Stimulated activated CD8-positive, alpha-beta memory T cell treated with anti-CD3 and anti-CD28 coated beads, Interleukin-7, amount 100 ng/mL, for 24 hours (primary cell): ENCODE measurements at places on chromosomes 1 and 21.

- no peak for DNase-seq
Observed at GRCh38 chr21:39601187-39601928, 11.4 kb upstream of the B3GALT5 start.

GRCh38 chr1:28751315-28752060, 14.7 kb downstream of the YTHDF2 start:
- DNase-seq: no peak

- DNase-seq: no peak
Observed at GRCh38 chr1:205563927-205564441, 59.5 kb downstream of the CDK18 start.

DNA sequence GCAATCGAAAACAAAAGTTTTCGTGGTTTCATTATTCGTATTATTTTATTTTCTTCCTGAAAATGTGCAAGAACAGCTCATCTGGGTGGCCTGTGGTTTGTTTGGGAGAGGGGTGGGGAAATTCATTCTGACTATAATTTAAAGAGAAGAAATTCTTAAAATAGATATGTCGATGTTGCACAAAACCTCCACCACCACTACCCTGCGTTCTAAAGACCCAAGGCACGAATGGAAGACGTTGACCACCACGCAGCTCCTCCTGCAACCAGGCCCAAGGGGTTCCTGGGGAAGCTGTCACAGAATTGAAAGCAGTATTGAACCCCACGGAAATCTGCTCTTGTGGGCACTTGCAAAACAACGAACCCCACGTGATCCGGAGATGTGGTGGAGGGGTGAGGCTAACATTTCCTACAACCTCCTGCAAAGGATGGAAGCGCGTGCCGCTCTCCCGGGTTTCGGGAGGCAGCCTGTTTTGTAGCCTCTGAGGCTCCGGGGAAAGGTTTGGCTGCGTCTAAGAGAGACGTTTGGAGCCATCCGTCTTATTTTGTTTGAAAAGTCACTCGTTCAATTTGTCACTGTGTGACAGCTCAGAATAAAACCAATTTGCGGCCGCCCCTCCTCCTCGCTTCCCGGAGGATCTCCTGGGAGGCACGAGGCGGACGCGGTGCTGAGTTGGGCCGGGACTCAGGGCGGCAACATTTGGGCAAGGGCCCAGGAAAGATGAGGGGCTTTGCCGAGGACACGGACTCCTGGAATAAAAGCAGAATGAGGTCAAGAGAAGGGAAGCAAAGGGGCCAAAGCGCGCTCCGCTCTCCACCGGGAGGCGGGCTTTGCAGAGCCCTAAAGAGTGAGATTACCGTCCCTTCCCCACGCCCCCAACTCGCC, 810 bp upstream of the HLX start:
- DNase-seq: no peak

DNA sequence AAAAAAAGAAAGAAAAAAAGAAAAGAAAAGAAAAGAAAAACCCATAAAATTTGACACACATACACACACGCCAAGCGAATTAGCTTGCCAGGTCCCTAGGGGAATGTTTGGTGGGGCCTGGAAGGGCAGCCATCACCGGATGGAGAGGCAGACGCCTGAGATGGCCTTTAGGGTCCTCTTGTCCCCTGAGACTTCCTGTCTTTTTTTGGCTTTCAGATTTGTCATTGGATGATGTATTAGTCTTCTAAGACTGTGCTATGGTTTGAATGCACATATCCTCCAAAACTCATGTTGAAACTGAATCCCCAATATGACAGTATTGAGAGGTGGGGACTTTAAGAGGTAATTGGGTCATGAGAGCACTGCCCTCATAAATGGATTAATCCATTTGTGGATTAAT, 211.8 kb downstream of the TOMM20 start:
- no peak for DNase-seq

DNA sequence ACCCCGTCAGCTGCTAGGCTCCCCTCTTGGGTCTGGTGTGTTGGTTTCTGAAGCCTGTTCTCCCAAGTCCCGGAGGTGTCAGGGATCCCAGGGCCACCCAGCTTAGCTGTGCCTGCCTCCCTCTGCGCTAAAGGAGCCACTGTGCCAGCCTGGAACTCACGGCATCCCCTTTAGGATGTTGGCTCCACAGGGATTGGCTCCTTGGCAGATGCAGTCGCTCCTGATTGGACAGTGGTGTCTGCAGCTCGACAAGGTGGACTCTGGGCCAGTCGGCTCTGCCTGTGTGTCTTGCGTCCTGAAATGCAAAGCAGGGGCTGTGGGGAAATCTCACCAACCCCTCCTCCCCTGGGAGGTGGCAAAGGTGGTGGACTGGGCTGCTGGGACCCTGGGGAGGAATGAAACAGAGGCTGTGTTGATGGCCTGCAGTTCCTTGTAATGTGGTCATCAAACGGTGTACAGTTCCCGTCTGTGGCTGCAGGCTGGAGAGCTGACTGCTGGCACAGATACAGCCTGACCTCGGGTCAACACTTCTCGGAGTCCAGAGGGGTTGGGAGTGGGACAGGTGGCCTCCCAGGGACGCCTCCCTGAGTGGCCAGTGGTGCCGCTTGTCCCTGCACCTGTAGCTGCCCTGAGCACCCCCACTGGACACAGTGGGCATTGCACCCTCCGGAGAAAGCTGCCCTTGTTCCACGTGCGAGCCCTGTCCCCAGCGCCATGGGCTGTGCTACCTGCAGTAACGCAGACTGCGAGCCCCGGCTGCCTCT, 11.5 kb upstream of the KCNAB2 start:
- DNase-seq: no peak

- DNase-seq: no peak
Observed at GRCh38 chr1:222894331-222894730, 79.5 kb downstream of the DISP1 start.

- no peak for DNase-seq
Observed at GRCh38 chr1:15849775-15850324, 2.3 kb downstream of the SPEN start.

GRCh38 chr1:109989506-109990301, 5.1 kb downstream of the AHCYL1 start:
- DNase-seq: no peak

DNA sequence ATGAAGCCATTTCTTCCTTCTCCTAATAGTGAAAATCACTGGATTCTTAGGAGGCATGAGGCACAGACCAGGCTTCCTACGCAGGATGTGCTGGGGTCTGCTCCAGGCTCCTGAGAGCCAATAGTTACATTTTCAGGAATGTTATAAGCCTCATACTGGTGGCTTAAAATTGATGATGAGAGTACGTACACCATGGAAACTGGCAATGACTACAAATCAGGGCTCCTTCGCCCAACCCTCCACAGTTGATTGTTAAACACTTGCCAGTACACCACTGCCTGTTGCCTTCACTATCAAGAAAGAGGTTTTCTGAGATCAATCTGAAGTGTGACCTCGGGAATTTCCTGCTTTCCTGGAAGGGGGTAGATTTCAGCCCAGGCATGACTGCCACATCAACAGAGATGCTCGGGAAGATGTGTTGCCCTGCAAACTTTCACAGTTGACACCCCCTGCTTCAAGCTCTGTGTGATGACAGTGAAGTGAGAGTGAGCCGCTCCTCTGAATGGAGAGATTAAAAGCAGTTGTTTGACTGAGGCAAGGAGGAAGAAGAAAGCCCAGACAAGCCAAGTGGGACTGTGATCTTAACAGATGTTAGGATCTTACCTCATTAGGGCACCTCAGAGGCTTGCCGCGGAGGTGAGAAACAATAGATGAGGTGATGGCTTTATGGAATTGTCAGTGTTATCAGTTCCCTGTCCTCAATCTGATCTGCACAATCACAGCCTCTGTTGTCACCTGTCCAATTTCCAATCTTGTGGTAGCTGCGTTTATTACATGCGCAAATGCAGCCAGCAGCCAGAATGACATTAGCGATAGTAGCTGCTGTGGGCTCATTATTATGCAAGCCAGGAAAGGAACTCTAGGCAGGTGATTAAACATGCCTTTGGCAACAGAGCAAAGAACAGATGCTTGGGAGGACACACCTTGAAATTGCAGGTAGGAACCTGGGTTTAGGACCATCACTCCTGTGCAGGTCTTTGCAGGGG, 277.3 kb downstream of the KAZN start:
- DNase-seq: no peak

- DNase-seq: no peak
Observed at GRCh38 chr1:98410082-98410481, 251.4 kb upstream of the SNX7 start.

- no peak for DNase-seq
Observed at GRCh38 chr1:205237526-205238484, 10.1 kb downstream of the TMCC2 start.

GRCh38 chr21:26159869-26160268, 10.7 kb downstream of the APP start:
- no peak for DNase-seq

- DNase-seq: no peak
Observed at GRCh38 chr21:34736116-34736874, 67.5 kb downstream of the CLIC6 start.

- no peak for DNase-seq
Observed at GRCh38 chr1:171468120-171468750, 17.1 kb upstream of the PRRC2C start.

GRCh38 chr1:154614901-154615300, 6.9 kb upstream of the ADAR start:
- DNase-seq: no peak

- no peak for DNase-seq
Observed at GRCh38 chr1:230669543-230669942, 27.3 kb downstream of the COG2 start.

- DNase-seq: no peak
Observed at GRCh38 chr1:59638231-59638711, 176.5 kb upstream of the HOOK1 start.

DNA sequence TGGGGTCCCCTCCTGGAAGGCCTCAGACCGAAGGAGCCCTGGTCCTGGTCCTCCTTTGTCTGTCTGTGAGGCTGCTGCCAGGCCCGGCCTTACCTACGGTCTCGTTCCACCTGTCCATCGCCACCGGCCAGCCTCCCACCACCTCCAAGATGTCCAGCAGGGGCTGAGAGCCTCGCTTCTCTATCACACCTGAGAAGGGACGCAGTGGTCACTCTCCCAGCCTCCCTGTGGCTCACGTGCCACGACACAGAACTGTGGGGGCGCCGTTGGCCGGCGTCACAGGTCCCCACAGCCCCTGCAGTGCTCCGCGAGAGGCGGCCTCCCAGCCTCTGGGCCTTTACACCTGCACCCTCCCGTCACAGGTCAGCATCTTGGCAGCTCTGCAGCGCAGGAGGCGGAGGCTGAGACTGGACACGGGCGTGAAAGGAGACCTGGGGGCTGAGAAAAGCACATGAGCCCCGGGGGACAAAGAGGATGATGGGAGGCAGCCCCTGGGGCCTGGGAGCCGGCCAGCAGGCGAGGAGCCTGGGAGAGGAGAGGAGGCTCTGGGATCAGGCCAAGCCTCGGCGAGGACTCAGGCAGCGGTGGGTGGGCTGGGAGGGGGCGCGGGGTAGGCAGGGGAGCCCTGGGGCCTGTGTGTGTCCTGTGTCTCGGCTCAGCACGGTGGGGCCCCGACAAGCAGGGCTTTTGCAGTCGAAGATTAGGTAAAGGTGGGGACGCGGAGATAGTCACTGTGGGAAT, 20.5 kb downstream of the PRXL2B start:
- no peak for DNase-seq

DNA sequence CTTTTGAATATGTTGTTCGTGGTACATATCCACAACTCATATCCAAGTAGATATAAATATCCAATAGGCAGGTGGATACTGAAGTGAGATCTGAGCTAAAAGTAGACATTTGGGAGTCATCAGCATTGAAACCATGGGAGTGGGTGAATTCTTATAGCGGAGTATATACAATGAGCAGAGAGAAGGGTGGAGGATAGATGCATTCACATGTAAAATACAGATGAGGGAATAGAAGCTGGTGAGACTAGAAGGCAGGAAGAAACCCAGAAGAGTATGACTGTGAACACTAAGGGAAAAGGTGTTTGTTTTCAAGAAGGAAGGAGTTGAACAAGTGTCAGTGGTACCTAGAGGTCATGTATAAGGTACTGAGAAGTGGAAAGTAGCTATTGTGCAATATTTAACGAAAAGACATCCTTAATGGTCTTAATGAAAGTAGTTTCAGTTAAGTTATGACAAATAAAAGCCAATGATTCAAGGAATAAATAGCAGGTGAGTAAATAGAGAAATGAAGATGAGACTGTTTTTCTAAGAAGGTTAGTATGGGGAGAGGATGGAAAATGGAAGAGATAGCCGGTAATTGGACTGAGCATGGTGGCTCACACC, 181.6 kb upstream of the CACYBP start:
- no peak for DNase-seq

DNA sequence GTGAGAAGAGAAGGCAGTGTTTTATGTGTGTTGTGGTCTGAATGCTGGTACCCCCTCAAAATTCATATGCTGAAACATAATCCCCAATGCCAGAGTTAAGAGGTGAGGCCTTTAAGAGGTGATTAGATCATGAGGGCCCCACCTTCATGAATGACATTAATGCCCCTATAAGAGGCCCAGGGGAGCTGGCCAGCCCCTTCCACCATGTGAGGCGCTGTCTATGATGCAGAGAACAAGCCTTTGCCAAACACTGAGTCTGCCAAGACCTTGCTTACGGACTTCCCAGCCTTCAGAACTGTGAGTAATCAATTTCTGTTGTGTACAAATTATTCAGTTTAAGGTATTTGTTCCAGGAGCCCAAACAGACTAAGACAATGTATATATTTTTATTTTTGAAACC, 20.2 kb downstream of the CAPZB start:
- no peak for DNase-seq

DNA sequence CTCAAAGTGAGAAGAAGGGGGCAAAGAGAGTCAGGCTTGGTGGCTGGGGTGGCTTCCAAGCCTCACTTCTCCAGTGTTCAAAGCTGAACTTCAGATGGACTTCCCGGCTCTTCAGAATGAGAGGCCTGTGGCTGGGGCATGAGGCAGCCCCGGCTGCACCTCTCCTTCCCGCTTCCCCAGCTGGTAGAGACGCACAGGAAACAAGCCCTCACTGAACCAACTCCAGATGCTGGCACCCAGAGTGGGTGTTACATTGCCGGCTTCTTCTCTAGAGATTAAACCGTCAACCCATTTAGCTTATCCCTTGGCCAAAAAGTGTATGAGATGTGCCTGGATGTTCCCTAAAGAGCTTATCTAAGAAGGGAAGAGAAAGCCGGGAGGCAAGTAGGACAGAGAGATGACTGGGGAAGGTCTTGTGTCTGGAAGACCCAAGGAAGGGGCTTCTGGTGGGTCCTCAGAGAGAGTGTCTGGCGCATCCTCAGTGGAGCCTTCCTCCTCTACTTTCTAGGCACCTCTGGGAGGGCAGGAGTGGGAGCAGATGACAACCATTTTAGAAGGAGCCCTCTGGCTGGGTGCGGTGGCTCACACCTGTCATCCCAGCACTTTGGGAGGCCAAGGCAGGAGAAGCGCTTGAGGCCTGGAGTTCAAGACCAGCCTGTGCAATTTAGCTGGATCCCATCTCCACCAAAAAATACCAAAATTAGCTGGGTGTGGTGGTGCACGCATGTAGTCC, 2.0 kb downstream of the ADAMTSL4 start:
- no peak for DNase-seq

- DNase-seq: no peak
Observed at GRCh38 chr1:109971559-109971958, 13.0 kb upstream of the AHCYL1 start.

GRCh38 chr1:240455228-240455821, 156.6 kb downstream of the GREM2 start:
- DNase-seq: no peak
